ENCODE measurements at places on chromosomes 3 and 15.
A peak's percentile ranks its signal among the peaks of the same experiment; 100 is the strongest.

GRCh38 chr3:5707794-5708193 lies 520.3 kb downstream of the EDEM1 start:
- DNase-seq, result no peak

DNA sequence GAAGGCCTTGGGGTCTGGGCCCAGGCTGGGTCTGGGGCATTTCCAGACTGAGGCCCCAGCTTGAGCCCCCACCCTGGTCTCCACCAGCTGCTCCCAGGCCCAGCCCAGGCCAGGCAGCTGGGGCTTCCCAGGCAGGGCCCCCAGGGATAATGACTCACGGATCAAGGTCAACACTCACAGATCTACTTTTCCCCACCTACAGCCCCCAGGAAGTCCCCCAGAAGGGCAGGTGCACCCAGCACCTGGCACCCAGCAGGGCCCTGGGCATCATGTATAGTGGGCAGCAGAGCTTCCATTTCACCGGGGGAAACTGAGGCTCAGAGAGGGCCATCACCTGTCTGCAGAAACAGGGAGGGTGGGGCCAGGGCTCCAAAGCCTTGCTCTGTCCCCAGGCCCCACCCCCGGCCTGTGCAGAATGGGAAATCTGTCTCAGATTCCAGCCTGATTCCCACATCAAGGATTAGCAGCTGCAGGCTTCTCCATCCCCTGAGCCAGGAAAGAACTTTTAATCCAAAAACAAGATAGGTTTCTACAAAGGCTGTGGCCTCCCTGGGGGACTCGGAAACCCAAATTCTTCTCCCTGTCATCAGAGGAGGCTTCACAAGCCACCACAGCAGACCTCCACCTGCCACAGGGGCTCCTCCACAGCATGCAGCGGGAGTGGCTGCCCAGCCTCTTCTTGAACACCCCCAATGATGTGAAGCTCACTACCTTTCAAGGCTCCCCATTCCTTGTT lies 49.8 kb downstream of the IQSEC1 start:
- DNase-seq, result no peak

DNA sequence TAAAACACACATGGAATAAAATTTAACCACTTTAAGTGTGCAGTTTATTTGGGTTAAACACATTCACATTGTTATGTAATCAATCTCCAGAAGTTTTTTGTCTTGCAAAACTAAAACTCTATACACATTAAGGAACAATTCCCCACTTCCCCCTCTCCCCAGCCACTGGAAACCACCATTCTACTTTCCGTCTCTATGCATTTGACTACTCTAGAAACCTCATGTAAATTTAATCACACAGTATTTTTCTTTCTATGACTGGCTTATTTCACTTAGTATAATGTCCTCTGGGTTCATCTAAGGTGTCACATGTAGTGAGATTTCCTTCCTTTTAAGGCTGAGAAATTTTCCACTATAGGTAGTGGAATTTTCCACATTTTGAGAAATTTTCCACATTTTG lies 568.7 kb upstream of the UBE2E2 start:
- no peak for DNase-seq

GRCh38 chr3:71582036-71582611 lies 1.4 kb downstream of the FOXP1 start:
- DNase-seq, result no peak

- peak; percentile 4 for DNase-seq
Observed at GRCh38 chr3:68256635-68257223, 602.3 kb upstream of the SUCLG2 start.

DNA sequence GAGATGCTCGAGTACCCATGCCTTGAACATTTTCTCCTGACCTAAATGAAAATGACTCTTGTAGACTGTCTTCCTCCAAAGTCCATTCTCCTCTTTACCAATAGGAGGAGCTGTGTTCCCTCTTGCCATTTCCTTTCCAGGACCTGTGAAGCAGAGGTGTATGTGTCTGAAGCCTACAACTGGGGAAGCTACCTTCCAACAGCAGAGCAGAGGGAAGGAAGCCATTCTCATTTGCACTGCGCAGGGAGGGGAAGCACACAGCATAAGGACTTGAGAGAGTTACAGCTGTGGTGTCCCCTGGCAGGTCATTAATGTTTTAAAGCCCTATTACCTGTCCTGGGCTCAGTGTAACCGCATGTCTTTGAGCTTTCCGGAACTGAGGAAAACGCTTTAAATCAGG lies 38.7 kb downstream of the HSPBAP1 start:
- DNase-seq, result peak; percentile 56

GRCh38 chr3:11624704-11625375 lies 18.9 kb downstream of the VGLL4 start:
- no peak for DNase-seq

- no peak for DNase-seq
Observed at GRCh38 chr3:187746442-187747281, 1.4 kb upstream of the BCL6 start.

- DNase-seq, result no peak
Observed at GRCh38 chr3:70179111-70179510, 133.3 kb downstream of the MDFIC2 start.
